DMS79 (cell line): ENCODE measurements at places on chromosomes 6 and 20.

- no peak for DNase-seq
Observed at GRCh38 chr6:110341663-110342596, 16.2 kb downstream of the METTL24 start.

DNA sequence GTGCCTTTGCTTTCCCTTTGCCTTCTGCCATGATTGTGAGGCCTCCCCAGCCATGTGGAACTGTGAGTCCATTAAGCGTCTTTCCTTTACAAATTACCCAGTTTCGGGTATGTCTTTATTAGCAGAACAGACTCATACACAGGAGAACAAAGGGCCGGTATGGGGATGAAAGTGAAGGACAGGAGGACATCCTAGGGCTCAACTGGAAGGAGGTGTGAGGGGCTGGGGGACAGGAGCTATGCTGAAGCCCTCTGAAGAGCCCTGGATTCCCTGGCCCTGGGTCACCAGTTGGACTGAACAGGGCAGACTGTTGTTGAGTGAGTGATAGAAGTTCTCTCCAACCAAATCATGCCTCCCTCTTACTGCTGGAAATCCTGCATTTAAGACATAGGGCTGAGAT is 105.8 kb downstream of the SCML4 start:
- DNase-seq = no peak

GRCh38 chr6:73514746-73515110 is 6.1 kb downstream of the EEF1A1 start:
- DNase-seq = no peak

DNA sequence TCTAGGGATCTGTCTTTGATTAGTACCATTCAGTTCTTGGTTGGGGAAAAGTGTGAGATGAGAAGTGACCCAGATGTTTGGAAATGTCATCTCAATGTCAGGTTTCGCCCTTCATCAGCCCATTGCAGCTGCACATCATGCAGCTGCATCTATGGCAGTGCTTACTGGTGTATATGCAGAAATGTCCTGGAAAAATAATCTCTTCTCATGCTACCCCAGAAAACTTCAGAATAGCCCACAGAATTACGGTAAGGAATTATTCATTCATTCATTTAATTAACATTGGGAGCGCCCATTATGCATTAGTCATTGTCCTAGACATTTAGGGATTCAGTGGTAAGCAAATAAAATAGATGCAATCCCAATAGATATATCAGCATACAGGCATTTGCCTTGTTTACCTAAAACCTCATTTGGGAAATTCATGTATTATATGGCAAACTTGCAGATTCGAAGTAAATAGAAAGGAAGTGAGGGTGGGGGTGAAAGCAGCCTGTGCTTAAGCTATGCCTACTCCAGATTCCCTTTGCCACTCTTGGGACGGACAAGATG is 89.2 kb downstream of the PDE7B start:
- DNase-seq = no peak

- DNase-seq = no peak
Observed at GRCh38 chr6:90218959-90219208, 77.8 kb downstream of the BACH2 start.

GRCh38 chr6:66605011-66605410 is 898.0 kb upstream of the EYS start:
- no peak for DNase-seq

GRCh38 chr20:11094711-11095110 is 420.9 kb upstream of the JAG1 start:
- no peak for DNase-seq

DNA sequence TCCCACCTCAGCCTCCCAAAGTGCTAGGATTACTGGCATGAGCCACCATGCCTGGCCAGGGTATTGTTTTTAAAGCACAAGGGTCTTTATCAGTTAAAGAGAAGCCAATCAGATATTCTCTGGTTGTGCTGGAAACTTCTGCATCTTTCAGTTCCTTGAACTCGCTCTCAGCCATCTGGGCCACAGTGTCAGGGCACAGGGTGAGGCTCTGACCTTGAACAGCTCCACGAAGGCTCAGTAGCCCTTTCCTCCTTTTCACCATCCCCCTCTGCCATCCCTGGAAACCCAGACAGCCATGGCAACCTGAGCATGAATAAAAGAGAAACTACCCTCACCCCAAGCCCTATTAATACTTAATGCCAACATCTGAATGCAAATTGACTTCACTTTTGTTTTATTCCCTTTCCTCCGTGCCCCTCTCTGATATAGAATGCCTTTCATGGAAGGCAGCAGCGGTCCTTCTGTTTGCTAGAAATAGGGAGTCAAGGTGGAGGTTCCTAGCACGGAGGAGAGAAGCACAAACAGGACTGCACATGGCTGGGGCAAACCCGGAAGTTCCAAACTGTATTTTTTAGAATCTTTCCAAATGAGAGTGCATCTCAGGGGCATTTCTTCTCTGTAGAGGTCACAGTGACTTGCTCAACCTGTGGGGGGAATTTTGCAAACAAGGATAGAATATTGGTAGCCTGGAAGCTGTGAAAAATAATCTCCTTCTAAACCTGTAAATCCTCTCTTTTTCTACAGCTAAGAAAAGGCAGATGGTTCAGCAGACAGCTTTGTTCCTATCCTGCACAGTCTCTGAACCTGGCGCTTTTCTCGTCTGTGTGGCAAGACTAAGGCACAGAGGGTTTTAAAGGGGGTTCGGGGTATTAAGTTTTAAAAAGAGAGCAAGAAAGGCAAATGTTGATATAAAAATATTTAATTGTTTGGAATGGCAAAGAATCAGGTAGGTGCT is 176.4 kb upstream of the RREB1 start:
- no peak for DNase-seq

- DNase-seq = no peak
Observed at GRCh38 chr6:130929036-130929678, 102.0 kb downstream of the SMLR1 start.

- DNase-seq = peak; percentile 93
Observed at GRCh38 chr6:28141500-28142329, at the start of gene ZKSCAN8. ZKSCAN8 (plus strand) TSS chr6:28141883; CDS start chr6:28148408, 6,525 bp downstream.

- no peak for DNase-seq
Observed at GRCh38 chr6:137202078-137202477, 17.1 kb downstream of the IFNGR1 start.

- DNase-seq = no peak
Observed at GRCh38 chr6:13273931-13274706, 54.2 kb downstream of the TBC1D7 start.

GRCh38 chr6:45327956-45328522 is at the start of gene RUNX2:
RUNX2 (plus strand) TSS chr6:45328330; CDS start chr6:45328727, 397 bp downstream.
- DNase-seq = no peak

GRCh38 chr6:20365456-20365855 is 36.2 kb upstream of the E2F3 start:
- no peak for DNase-seq

- no peak for DNase-seq
Observed at GRCh38 chr6:34370361-34370760, 22.1 kb downstream of the NUDT3 start.

DNA sequence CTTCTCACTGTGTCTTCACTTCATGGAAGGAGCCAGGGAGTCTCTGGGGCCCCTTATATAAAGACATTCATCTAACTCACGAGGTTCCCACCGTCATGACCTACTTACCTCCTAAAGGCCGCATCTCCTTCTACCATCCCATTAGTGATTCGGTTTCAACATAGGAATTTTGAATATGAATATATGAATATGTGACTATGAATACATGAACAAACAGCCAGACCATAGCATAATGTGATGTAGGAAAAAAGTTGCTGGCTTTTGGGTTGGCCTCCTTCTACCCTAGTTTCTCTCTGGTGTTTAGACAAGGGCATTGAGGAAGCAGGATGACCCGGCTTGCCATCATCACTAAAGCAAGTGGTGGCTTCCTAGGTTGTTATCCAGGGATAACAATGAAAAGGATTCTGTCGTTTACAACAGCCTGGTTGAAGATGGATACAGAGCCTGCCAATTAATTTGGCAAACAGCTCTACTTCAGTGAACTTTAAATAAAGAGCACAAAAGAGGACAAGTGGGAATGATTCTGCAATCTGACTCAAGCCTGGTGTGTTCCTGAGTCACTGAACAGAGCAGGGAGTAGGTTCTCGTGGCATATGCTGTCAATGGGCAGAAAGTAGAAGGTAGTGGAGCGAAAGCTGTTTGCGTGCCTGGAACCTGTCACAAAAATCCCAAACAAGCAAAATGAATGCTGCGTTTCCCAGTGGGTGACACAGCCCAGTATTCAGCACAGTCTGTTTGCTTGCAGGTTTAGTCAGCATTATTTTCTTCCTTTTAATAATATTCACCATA is 44.0 kb upstream of the DOK5 start:
- DNase-seq = no peak

DNA sequence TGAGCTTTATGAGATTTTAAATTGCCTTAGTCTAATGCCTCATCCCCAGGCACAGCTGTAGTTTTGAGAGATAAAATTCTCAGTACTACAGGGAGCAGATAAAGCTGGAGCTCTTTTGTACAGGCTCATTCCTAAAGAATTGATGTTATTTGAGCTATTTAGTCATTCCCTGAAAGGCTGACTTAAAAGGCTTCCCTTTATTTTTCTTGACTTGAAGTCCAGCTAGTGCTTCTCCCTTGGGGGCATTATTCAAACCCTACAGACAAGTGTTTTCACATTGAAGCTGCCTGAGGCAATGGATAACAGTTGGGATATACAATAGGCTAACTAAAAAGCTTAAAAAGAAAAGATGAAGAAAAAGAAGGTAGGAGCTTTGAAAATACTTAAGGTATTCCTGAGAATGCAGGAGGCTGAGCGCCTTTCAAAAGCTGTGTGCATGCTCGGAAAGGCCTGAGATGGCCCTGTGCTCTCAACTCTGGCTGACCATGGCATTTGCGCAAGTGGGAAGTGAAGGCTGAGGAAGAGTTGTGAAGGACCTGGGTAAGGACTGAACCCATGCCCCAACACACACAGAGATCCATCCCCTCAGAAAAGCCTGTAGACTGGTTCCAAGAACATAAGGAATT is 315.1 kb downstream of the SMOC2 start:
- DNase-seq = no peak

- DNase-seq = no peak
Observed at GRCh38 chr6:161809971-161810370, 536.1 kb upstream of the AGPAT4 start.
